Spleen (tissue), 13 donors: ENCODE measurements at places on chromosomes 3 and 15. TPM values are rescaled to one million over a fixed set of nuclear protein-coding genes. Genes with fewer than 3 reads are reported as not detected.

EEF1AKMT4 gene
- 5.4 TPM for total RNA-seq

PLS1 gene
- 3.0 TPM for total RNA-seq

LRRC2 gene
- 10.9 TPM for total RNA-seq

SPATA12 gene
- not detected for total RNA-seq

DNA sequence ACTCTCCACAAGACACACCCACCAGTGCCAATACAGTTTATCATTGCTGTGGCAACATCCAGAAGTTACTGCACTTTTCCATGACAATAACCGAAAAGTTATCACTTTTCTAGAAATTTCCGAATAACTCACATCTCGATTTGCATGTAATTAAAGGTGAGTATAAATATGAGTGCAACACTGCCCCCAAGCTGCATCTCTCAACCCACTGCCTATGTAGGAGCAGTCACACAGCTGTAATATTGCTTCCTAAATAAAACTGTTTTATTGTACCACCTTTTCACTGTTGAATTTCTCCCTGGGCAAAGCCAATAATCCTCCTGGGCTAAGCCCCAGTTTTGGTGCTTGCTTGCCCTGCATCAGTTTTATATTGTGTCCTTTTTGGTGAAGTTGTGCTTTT, 601.0 kb upstream of the EPHA6 start:
- no peak for DNase-seq

CCDC39 gene
- not detected for total RNA-seq

TNIK gene
- total RNA-seq: 9.0 TPM

ZKSCAN7 gene
- total RNA-seq: 4.0 TPM

- DNase-seq: no peak
Observed at GRCh38 chr3:152328841-152329240, 60.1 kb downstream of the MBNL1 start.

OR5H6 gene
- total RNA-seq: not detected

- DNase-seq: no peak
Observed at GRCh38 chr3:195009616-195010015, 261.3 kb downstream of the XXYLT1 start.

- DNase-seq: peak; percentile 94
Observed at GRCh38 chr15:75578948-75579920, at the start of gene PTPN9. Gene PTPN9 (minus strand): TSS chr15:75579315. CDS start chr15:75578776, 539 bp downstream.

C3orf49 gene
- total RNA-seq: not detected

NANOGP8 gene
- 1.3 TPM for total RNA-seq

- no peak for DNase-seq
Observed at GRCh38 chr3:102054543-102055080, 205.3 kb downstream of the NFKBIZ start.

ITIH4 gene
- total RNA-seq: 23.2 TPM

CSNK1G1 gene
- 22.8 TPM for total RNA-seq

DNA sequence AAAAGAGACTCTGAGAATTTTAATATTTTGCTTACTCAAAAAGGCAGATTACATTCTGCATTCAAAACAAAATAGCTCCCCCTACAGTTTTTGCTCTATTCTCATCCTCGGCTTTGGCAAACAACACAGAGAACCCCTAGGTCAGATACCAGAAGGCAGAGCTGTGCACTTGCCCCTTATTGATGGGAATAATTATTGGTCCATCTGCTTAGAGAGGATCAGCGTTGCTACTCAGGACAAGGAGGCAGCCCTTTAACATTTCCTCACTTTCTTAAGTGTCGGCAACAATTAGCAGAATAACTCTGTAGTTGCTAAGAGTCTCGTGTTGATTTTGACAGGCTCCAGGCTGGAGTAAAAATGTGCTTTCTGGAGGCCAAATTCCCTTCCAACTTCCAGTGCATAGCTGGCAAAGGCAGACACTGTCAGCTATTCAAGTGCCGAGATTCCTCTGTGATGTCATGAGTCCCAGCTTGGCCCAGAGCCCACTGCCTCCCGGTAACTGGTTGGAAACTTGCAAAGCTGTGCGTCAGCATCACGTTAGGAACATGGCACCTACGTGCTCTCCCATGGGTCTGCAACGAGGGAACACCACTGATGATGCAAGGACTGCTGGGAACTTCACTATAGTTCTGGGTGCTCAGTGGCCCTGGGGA, 482.7 kb upstream of the ADAMTS9 start:
- no peak for DNase-seq

DNA sequence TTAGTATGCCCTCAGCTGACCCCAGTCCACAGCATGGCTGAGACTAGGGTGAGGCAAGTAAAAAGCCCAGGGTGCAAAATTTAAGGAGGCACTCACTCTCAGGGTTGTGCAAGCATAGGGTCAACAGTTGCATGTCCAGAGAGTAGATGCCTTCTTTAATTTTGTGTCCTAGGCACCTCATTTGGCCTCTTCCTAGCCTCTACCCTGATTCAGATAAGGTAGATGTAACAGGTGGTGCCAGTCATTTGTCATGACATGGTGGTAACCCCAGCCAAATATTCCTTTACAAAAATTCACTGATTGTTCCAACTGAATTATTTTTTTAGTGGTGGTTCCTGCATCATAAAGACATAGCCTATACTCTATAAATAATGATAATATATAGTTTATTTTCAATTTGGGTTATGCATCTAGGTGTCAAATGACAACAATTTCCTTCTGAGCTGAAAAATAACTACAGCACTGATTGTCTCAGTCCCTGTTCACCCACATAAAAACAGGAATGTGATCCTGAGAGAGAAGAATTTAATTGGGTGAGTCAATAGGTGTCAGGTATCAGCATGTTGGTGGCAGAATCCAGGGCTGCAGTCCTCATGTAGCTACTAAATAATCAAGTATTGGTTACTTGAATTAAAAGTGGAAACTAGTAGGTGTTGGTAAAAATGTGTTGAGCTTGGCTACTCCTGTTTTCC, 44.2 kb upstream of the TIPARP start:
- DNase-seq: no peak

GOLGA6L7 gene
- not detected for total RNA-seq

GRCh38 chr15:60479361-60480110, 594 bp upstream of the ICE2 start:
- DNase-seq: no peak

DNA sequence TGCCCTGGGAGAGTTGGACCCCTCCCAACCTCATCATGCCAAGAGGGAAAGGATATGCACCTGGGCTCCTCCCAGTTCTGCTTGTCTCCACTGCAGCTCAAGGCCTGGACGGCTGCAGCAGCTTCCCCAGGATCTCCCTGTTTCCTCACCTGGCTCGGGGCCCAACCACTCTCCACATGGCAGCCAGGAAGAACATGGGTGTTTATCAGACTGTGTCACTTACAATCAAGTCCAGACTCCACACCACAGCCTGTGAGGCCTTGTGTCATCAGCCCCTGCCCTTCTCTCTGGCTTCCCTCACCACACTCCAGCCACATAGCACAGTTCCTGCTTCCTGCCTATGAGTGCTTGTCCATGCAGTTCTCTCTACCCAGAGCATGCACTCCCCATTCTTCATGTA, 534.4 kb downstream of the EPHB1 start:
- peak; percentile 81 for DNase-seq

GRCh38 chr15:52936489-52936888, 146.4 kb upstream of the ONECUT1 start:
- no peak for DNase-seq

- DNase-seq: no peak
Observed at GRCh38 chr15:67170143-67170925, 84.1 kb downstream of the AAGAB start.

GMPS gene
- 32.3 TPM for total RNA-seq

DNA sequence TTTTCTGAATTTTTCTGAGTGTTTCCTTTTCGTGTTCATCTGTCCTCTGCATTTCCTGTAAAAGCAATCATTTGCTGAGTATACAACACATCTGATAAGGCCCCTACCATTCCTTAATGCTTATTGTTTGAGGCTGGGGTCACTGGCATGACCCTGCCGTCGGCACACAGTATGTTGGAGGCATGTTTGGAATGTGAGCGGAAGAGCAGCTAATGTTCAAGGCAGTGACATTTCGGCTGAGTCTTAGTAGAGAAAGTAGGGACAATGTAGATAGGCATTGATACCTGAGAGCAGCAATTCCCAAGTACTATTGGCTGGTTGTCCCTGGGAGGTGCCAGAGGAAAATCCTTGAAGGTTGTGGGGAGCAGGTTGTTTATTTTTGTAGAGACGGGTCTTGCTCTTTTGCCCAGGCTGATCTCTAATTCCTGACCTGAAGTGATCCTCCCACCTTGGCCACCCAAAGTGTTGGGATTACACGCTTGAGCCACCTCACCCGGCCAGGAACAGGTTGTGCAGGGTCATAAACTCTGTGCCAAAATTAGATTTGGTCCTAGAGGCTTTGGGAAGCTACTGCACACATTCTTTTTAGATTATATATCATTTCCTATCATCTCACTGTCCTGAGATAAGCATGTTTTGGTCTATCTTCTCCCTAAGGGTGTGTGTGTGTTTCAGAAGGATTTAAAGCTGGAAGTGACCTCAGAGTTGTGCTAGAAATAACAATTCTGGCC, 13.5 kb downstream of the PTPN23 start:
- no peak for DNase-seq

TMF1 gene
- total RNA-seq: 35.1 TPM

SCAANT1 gene
- not detected for total RNA-seq

GRCh38 chr3:106168962-106169750, 300.3 kb upstream of the CBLB start:
- DNase-seq: no peak

DNA sequence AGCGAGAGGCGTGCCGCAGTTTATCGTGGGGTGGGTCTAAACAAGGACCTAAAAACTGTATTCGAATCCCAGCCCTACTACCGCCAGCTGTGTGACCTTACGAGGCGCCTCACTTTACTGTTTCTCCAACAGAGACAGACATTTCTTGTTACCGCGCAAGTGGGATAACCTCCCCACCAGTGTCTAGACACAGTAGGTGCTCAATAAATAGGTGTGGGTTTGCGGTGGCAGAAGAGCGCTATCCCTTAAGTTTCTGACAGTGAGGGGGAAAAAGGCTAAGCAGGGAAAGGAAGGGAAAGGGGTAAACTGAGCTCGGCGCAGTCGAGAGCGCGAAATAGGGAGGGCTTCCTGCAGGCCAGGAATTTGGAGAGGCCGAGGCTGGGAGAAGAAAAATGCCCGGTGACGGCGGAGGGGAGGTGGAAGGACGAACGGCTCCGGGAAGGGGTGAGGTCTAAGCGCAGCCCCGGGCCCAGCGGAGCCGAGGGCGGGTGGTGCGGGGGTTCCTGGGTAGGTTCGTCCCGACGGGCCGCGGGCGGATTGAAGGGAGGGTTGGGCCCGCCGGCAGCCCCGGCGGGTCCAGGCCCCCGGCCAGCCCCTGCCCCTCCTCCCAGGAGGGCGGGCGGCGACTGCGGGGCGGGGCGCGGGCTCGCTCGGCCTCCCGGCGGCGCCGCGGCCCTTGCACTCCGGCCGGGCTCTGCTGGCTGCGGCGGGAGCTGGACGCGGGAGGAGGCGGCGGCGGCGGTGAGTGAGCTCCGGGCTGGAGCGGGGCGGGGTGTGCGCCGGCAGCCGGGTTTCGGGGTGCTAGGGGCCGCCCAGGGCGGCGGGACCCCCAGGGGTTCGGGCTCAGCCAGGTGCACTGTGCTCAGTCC, at the start of gene CGNL1:
CGNL1 (plus strand) TSS at position 679 of the 869 bp plus-strand sequence. CDS start 61,495 bp downstream, outside the sequence.
- DNase-seq: no peak

- DNase-seq: no peak
Observed at GRCh38 chr3:47984075-47984728, 32.0 kb downstream of the MAP4 start.

DNA sequence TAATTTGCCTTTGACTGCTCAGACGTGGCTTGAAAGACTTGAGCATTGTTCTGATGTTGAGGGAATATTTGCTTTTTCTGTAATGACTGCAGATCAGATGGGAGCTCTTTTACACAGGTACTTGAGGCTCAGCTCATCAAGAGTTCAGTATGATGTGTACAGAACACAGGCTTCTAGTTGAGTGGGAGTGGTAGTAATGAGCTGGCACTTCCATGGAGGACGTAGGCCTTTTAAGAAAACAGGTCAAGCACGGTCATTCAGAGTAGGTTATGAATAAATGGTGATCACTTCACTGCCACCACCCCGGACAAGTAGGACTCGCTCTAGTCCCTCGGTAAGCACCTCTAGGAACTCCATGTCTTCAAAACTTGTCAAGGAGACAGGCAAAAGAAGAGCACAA, 8.8 kb downstream of the EMC4 start:
- DNase-seq: no peak

- no peak for DNase-seq
Observed at GRCh38 chr3:128997486-128998133, 3.5 kb upstream of the EFCC1 start.

GRCh38 chr3:156033428-156033827, 87.0 kb upstream of the KCNAB1 start:
- DNase-seq: no peak

LINS1 gene
- 30.6 TPM for total RNA-seq

AHSG gene
- not detected for total RNA-seq

DNA sequence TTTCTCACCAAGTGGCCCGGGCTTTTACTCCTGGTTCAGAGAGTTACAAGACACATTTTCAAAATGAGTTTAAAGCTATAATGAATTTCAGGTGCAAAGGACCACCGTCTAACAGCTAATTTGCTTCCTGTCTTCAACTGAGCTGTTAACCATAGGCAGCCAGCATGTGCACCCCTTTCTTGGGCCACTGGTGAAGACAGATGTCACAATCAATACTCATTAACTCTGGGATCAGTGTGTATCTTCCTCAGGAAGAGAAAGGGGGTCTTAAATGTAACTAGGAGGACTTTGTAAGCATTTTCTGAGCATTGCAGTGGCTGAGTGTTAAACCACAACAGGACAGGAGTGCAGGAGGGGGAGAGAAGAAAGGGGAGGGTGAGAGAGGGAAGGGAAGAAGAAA, 750.7 kb upstream of the CFAP20DC start:
- DNase-seq: no peak
